ENCODE measurements at places on chromosomes 11 and 22. TPM values are rescaled to one million over a fixed set of nuclear protein-coding genes. Genes with fewer than 3 reads are reported as not detected.

The PTS gene
- 47.1 TPM for total RNA-seq

The SNX32 gene
- total RNA-seq: 0.37 TPM

The DNAJB7 gene
- not detected for total RNA-seq

The RASL10A gene
- total RNA-seq: not detected

The ISX gene
- not detected for total RNA-seq

The NCF4 gene
- not detected for total RNA-seq

The CD6 gene
- total RNA-seq: under 0.01 TPM

The RAC2 gene
- 3.0 TPM for total RNA-seq

The TRIM29 gene
- not detected for total RNA-seq

Data from aortic smooth muscle cell (primary cell).